WTC11 (cell line): ENCODE measurements at places on chromosomes 3 and 15. TPM values are rescaled to one million over a fixed set of nuclear protein-coding genes. Genes with fewer than 3 reads are reported as not detected.

The OR4F6 gene
- total RNA-seq = not detected in 3 replicates

The SV2B gene
- 0.64 to 1.4 TPM (median 0.82 TPM) in 3 replicates for total RNA-seq

The PRTG gene
- total RNA-seq = 3.6 to 6.1 TPM (median 6.0 TPM) in 3 replicates

- no peak for DNase-seq
Observed at GRCh38 chr3:148582126-148582525, 115.6 kb upstream of the AGTR1 start.

DNA sequence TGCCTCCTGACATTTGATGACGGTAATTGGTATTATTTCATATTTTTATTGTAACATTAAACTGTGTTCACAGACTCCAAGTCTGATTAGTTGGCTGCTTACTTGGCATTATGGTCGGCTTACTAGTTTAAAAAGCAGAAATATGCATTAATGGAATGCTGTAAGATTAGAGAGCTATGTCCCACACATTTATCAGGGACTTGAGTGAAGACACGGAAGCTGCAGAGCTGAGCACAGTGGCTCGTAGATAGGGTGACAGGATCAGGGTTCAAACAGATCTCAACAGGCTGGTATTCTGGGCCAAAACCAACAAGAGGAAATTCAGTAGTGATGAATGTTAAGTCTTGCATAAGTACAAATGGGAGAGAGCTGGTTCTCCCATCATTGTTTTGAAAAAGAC is 113.8 kb downstream of the ADAMTSL3 start:
- DNase-seq = no peak

GRCh38 chr15:60916679-60917460 is 312.2 kb downstream of the RORA start:
- peak; percentile 90 for DNase-seq

DNA sequence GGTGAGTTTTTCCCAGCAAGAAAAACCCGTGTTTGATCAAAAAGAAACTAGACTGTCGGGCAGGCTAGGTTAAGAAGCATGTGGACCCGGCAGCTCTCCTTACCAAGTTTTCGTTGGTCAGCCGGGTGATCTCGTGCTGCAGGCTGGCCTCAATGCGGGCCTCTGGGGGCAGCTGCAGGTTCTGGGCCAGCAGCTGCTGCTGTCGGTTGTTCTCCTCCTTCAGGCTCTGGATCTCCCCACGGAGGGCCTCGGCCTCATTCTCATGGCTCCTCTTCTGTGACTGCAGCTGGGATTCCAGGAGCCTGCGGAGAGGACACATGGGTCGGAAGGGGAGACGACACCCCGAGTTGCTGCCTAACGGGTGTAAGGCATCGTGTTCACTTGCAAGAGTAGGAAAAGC is 44.5 kb upstream of the MYO5C start:
- DNase-seq = peak; percentile 22

DNA sequence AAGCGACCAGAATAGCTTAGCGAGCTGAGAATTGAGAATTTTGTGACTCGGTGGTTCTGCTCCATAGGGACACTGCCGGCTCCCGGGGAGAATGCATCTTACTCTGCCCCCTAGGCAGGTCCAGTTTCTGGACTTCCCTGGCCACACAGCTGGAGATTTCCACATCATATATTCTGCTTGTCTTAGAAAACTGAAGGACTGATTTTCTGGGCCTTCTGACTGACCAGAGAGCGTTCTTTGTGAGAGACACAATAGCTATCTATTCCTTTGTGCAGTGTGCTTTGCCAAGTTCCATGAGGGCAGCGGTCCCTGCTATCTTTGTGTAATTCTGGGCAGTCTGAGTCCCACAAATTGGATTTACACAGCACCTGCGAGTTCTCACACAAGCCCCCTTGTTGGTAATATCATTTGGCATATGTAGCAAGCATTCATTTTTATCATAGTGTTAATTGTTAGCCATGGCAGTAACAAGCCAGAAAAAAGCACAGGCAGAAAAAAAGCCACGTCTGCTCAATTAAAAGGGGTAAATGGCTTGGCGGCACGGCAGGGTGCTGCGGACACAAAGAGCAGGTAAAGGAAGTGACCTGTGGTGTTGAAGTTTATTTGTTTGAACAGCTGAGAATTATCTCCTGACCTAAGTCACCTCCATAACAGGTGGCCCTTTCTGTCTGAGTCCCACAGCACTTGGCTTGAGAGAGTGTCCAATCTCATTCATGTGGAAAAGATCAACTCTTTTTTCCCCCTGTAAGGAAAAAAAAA is 688.7 kb downstream of the TUSC7 start:
- DNase-seq = peak; percentile 64

- DNase-seq = no peak
Observed at GRCh38 chr3:160127308-160127707, 97.9 kb upstream of the C3orf80 start.

DNA sequence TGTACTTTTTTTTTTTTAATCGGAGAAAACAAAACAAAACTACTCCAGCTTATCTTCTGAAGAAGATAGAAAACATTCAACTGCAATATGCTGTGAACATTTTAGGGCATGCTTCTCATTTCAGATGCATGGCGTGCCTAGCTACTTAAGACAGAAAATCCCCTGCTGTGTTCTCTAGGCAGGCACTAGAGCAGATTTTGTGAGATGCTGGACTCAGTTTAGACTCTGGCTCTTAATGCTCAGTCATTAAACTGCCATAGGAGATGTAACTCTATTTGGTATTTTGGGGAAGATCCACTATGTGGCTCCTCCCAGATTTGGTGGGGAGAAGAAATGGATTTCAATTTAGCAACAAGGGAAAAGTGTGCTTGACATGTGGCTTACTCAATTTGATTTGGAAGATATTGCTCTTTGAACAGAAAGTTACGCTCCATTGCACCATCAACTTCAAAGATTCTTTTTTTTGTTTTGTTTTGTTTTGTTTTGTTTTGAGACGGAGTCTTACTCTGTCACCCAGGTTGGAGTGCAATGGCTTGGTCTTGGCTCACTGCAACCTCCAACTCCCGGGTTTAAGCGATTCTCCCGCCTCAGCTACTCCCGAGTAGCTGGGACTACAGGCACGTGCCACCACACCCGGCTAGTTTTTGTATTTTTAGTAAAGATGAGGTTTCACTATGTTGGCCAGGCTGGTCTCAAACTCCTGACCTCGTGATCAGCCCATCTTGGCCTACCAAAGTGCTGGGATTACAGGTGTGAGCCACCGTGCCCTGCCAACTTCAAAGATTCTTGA is 62.0 kb upstream of the LEKR1 start:
- no peak for DNase-seq

GRCh38 chr15:54840621-54841398 is 355.9 kb downstream of the RSL24D1 start:
- DNase-seq = peak; percentile 59

DNA sequence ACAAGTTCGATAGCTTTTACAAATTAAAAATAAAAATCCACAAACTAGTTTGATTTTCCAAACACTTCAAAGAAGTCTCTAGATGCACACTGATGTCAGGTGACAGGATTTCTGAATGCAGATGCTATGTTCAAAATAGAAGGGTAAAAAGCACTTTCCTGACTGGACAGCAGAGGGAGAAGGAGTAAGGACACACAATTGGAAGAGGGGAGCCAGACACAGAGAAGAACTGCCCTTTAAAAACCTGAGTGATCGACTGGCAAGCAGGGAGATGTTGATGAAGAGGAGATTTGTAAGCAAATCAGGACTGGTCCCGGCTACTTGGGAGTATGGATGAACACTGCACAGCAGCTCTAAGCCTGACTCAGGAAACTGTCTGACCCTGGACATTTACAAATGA is 612.8 kb downstream of the MAGI1 start:
- no peak for DNase-seq

- no peak for DNase-seq
Observed at GRCh38 chr15:95875121-95875643, 455.3 kb upstream of the NR2F2 start.

DNA sequence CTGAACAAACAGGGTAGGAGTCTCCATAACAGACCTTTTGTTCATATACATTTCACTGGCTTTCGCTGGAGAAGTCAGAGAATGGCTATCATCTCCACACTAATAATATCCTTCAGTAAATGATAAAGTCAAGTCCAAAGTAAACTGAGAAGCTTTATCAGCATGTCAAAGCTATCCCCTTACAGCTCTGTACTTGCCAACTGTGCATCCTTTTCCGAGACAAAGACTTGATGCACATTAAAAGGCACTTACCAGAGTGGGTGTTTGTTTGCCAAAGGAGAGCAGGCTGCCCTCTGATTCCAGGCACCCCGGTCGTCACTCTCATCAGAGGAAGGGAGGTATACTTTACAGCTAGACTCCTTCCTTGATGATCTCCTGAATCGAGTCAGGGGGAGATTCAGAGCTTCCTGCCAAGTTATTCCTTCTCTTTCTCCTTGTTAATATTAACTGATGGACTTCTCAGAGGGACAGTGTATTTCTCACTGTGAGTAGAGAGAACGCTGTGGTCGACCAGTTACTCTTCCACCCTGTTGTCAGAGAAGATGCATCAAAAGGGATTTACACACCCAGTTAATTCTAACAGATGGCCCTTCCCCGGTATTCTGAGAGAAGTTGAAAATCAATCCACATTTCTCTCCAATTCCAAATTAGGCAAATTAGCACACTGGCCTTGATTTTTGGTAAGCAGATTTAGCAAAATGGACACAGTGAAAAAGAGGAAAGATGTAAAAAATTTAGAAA is 504.7 kb upstream of the NR2F2 start:
- no peak for DNase-seq

DNA sequence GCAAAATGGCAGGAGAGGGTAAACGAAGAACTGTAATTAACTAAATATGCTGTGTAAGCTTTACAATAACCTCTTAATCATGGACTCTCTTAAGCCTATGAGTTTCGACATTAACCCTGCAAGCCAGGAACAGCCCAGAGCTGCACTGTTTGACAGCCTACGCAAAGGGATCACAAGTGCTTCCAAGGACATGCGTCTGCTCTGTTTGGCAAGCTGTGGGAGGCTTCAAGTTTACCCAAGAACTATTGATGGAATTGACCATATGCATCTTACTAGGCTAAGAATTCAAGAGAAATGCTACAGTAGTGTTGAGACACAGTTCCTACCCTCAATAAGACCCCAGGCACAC is 66.0 kb downstream of the PDZRN3 start:
- no peak for DNase-seq
